Activated CD8-positive, alpha-beta T cell treated with anti-CD3 and anti-CD28 coated beads for 36 hours (primary cell): ENCODE measurements at places on chromosomes 7 and 10. TPM values are rescaled to one million over a fixed set of nuclear protein-coding genes. Genes with fewer than 3 reads are reported as not detected.

The SAMD9 gene
- total RNA-seq, result 13.6 TPM

DNA sequence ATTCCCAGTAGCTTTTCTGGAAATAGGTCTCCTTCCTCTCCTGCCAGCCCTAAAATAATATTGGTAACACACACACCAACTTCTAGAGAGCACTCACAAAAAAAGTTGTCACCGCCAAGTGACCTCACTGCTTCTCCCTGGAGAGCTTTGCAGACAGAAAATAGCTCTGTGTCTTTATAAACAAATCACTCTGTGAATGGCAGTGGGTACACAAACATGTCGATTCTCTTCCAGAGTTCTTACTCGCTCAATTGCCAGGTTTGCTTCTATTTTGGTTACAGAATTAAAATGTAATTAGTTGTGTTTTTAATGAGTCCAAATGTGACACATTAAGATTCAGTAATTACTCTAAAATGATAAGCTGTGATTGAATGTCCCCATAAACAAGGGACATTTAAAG, 649.2 kb upstream of the C7orf33 start:
- no peaks in the 10 kb centered on the region for H3K36me3 ChIP-seq
- H3K4me3 ChIP-seq, result no peak overlapping the region
- no peaks in the 10 kb centered on the region for H3K4me1 ChIP-seq
- no peak overlapping the region for H3K27ac ChIP-seq
- DNase-seq, result no peak
- no peaks in the 10 kb centered on the region for H3K27me3 ChIP-seq

- peak overlapping the region; percentile 63 for H3K27ac ChIP-seq
- no peak overlapping the region for H3K4me3 ChIP-seq
- DNase-seq, result peak; percentile 16
- no peaks in the 10 kb centered on the region for H3K27me3 ChIP-seq
- no peaks in the 10 kb centered on the region for H3K36me3 ChIP-seq
- H3K4me1 ChIP-seq, result peaks cover 9% of the 10 kb centered on the region
Measured at GRCh38 chr7:55641811-55642210, 69.5 kb upstream of the VOPP1 start.

- no peaks in the 10 kb centered on the region for H3K36me3 ChIP-seq
- H3K4me1 ChIP-seq, result no peaks in the 10 kb centered on the region
- DNase-seq, result no peak
- no peaks in the 10 kb centered on the region for H3K27me3 ChIP-seq
- no peak overlapping the region for H3K27ac ChIP-seq
- no peak overlapping the region for H3K4me3 ChIP-seq
Measured at GRCh38 chr7:49579408-49579807, 194.0 kb upstream of the VWC2 start.

GRCh38 chr10:34121781-34122622, 693.1 kb downstream of the PARD3 start:
- no peaks in the 10 kb centered on the region for H3K36me3 ChIP-seq
- peak overlapping the region; percentile 15 for H3K27ac ChIP-seq
- H3K4me1 ChIP-seq, result peaks cover 20% of the 10 kb centered on the region
- no peaks in the 10 kb centered on the region for H3K27me3 ChIP-seq
